Head of caudate nucleus (tissue), 42 donors: ENCODE measurements at places on chromosomes 7 and 10.

- DNase-seq, result no peak
Measured at GRCh38 chr7:120337308-120337907, 64.4 kb downstream of the KCND2 start.

GRCh38 chr10:75987616-75988015, 556.2 kb downstream of the LRMDA start:
- DNase-seq, result no peak

GRCh38 chr10:100509241-100509840, 10.3 kb downstream of the SEC31B start:
- DNase-seq, result no peak

GRCh38 chr7:5532536-5533335, 109.1 kb upstream of the TNRC18 start:
- peak; percentile 33 for DNase-seq

DNA sequence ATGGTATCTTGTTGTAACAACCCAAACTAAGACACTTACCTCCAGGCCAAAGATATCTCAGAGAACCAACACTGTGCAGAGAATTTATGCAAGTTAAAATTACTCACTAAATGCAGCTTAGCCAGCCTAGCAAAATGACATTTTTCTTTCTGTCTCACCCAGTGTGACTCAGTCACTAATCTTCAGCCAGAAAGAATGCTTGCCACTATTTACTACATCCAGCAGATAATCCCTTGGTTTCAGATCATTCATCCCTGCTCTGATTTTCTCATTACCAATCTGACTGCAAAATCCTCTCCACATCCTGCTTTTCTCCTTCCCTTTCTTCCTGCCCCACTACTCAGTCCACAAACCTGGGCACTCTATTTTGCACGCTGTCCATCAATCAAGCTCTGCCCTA, 93.5 kb upstream of the NEBL start:
- no peak for DNase-seq

- no peak for DNase-seq
Measured at GRCh38 chr10:14185316-14186045, 145.2 kb downstream of the FRMD4A start.

GRCh38 chr10:95297402-95297801, 6.6 kb upstream of the PDLIM1 start:
- DNase-seq, result no peak
